ENCODE measurements at places on chromosomes 5 and 9.

GRCh38 chr5:137010226-137010625 lies 488.9 kb downstream of the SPOCK1 start:
- DNase-seq, result no peak

GRCh38 chr9:121529237-121529987 lies 29.8 kb upstream of the GGTA1 start:
- DNase-seq, result no peak

GRCh38 chr9:90974016-90974415 lies 172.4 kb downstream of the SYK start:
- DNase-seq, result no peak

GRCh38 chr5:138978581-138978980 lies 103.4 kb upstream of the LRRTM2 start:
- DNase-seq, result no peak

DNA sequence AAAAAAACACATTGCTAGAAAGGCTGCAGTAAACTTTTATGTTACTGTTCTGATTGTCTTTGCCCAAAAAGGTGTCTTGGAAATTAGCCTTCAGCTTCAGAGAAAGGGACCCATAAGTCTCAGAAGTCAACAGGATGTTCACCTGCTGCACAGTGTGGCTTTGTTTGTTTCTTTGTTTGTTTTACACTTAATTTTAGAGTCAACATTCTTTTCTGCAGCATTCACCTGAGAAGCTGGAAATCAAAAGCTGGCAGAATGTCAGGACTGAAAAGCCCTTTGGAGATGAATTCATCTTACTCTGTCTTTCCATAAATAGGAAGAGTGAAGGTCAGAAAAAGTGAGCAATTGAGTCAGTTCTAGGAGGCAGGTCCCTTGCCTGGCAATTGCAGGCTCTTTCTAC lies 170.0 kb downstream of the PAPPA start:
- DNase-seq, result no peak

DNA sequence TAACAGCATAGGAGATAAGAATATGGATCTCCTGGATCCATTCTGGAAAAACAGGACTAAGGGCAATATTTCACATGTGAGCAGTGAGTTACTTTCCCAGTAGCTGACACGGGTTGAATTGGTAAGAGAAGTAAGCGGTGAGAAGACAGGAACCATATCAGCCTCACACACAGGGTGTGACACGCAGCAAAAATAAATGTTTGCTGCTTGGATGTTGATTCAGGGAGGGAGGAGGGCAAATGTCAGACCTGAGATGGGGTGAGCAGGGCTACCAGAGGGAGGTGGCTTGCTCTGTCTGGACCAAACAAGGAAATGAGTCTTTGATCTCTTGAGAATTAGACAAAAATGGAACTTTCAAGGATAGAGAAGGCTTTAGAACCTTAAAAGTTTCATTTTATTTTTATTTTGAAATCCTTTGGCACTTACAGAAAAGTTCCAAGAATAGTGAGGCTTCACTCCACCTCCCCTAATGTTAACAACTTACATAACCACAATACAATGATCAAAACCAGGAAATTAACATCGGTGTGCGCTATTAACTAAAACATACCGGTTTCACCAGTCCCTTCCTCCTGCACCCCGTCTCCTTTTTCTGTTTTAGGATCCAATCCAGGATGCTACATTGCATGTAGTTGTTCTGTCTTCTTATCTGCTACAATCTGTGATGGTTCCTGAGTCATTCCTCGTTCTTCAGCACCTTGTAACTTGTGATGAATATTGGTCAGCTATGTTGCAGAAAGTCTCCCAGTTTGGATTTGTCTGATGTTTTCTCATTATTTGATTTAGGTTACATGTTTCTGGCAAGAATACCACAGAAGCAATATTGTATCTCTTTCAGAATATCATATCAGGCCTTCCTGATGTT lies 20.5 kb upstream of the ARHGEF28 start:
- no peak for DNase-seq

DNA sequence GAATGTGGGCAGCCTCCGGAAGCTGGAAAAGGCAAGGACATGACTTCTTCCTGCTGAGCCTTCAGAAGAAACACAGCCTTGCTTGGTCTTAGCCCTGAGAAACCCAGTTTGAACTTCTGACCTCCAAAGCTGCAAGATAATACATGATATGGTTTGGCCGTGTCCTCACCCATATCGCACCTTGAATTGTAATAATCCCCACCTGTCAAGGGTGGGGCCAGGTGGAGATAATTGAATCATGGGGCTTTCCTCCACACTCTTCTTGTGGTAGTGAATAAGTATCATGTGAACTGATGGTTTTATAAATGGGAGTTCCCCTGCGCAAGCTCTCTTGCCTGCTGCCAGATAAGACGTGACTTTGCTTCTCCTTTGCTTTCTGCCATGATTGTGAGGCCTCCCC lies 310.9 kb downstream of the PSAT1 start:
- no peak for DNase-seq

DNA sequence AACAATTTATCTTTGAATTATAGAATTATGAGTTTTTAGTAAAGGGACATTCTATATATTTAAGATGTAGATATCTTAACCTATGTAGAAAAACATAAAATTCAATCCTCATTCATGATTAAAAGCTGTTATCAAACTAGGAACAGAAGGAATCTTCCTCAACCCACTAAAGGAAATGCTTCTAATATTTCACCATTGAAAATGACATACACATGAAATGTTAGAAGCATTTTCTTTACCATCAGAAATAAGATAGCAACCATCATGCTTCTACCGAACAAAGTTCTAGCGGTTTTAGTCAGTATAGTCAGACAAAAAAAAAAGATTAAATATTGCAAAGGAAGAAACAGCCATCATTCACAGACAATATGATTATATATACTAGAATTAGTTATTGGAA lies 32.2 kb downstream of the SHOC1 start:
- no peak for DNase-seq

DNA sequence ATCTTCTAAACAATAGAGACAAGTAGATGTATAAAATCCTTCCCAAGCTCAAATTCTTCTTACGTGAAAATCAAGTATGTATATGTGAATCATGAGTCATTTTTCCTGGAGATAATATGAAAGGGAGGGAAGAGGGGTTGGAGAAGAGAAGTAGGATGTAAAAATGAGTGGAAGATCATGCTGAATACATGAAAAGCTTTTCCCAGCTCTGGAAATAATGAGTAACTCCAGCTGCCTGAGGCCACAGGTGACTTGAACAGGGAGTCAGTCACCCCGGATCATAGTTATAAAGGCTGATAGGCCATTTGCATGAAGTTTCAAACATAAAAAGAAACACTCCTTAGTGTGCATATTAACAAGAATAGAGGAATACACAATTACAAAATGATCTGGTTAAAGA lies 486.7 kb downstream of the EFNA5 start:
- no peak for DNase-seq

- no peak for DNase-seq
These were observed 56.0 kb downstream of the HMCN2 start for GRCh38 chr9:130321539-130321938.

DNA sequence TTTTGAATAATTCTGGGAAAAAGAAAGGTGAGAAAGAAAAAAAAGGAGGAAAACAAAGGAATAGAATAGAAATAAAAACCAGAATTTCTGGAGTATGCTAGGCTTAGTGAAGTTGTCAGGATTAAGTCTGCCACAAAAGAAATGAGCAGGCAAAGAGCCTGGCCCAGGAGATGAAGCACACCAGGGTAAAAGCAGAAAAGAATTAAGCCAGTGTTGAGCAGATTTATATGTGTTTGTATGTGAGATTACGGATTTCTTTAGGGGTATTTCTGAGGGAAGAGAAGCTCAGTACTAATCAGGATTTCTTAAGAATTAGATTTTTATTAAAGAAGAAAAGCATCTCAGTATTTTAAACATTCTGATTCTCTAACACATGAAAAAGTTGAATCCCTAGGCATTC lies 74.5 kb downstream of the MRPS27 start:
- DNase-seq, result no peak

GRCh38 chr9:72983056-72983455 lies 30.2 kb upstream of the ALDH1A1 start:
- DNase-seq, result no peak

DNA sequence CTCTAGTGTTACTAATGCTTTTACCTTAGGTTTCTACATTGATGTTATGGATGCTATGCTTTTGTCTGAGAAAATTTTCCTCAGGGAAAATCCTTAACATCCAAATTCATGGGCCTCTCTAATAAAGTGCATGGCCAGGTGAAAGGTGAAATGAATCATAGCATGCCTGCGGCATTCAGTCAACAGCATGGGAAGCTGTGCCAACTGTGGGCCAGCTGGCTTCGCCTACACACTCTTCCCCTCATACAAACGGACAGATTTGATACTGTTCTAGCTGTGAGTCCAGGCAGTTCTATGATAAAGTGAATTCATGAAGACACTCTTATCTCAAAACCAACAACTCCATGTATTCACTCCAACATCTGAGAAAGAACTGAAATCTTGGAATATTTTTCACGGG lies 374.1 kb downstream of the PLK2 start:
- DNase-seq, result no peak

DNA sequence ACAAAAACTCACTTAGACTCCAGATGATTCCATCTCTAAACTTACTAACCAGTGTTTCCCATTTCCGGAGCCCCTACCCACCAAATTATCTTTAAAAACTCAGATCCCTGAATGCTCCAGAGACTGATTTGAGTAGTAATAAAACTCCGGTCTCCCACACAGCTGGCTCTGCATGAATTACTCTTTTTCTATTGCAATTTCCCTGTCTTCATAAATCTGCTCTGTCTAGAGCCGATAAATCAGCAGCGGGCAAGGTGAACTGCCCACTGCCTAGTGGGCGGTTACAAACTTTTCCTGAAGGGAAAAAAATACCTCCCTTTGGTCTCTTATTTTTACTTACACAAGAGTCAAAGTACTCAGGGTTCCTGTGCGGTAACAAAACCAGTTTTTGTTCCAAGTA lies 624.4 kb upstream of the RORB start:
- DNase-seq, result no peak

DNA sequence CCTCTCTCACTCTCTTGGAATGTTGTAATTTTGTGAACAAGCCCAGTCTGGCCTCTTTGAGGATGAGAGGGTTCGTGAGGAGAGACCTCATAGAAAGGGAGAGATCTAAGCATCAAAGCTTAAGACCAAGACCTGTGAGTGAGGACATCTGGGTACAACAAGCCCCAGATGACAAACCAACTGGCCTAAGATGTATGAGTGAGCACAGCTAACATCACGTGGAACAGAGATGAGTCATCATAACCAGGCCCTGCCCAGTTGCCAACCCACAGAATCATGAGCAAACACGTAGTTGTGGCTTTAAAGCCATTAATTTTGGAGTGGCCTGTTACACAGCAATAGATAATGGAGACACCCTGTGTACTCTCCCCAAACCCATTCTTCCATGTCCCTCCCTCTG lies 439.1 kb upstream of the KIF2A start:
- DNase-seq, result no peak

GRCh38 chr9:89448381-89448780 lies 49.5 kb downstream of the SEMA4D start:
- no peak for DNase-seq

DNA sequence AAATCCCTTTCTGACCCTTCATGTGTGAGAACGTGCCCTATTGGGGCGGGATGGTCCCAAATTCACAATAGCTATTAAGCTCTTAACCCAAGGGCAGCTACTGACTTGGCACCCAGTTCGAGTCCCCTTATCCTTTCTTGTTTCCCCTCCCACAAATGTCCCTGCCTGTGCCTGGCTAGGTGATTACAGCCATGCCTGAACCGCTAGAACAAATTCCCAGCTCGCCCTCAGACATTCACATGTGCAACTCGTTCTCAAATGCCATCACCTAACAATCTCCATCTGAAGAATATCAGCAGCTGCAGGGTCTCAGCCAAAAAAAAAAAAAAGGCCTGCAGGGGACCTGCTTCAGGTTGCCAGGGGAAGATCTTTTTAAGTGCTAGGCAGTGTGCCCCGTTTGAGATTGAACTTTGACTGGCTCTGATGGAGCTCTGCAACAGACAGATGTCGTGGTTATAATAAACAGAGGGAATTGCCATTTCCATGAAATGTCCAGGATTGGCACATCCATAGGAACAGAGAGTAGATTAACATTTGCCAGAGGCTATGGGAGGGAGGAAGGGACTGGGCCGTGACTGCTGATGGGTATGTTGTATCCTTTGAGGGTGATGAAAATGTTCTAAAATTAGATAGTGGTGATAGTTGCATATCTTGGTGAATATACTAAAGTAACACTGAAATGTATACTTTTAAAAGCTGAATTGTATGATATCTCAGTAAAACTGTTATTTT lies 347.2 kb upstream of the WWC1 start:
- no peak for DNase-seq

GRCh38 chr5:172142709-172143215 lies 45.3 kb downstream of the STK10 start:
- no peak for DNase-seq

DNA sequence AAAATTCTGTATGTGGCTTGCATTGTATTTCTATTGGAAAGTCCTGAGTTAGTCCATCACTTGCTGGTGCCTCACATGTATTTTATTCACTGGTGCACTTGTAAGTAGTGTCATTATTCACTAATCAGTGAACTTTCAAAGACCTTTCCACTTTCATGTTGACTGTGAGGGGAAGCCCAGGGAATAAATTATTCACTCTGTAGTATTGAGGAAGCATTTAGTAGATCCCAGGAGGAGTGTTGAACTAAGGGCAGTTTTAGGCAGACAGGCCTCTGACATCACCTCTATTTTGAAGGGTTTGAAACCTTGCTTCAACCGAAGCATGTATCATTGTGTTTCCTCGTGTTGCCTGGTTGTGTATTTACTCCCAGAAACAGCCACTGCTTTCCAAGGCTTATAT lies 705.4 kb upstream of the RIOK2 start:
- no peak for DNase-seq

DNA sequence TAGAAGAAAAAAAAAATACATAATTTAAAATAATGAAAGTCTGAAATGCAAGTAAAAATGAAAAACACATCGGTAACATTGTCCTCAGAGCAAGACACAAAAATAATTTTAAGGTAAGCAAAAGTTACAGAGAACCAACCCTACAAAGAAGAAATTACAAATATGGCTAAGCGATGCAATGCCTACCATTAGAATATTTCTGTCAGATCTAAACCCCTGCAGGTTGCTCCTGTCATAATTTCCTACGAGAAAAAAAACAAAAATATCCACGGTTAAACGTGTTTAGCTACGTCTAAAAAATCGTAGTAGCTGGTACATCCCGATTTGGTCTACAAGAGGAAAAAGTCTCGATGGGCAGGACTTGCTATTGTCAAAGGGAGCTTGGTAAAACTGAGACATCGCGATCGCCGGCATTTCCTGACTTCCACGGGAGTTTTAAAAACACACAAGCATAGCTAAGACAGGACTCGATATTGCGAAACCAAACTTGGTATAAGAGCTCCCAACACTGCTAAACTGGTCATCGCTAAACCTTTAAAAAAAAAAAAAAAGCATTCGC lies 1.1 kb upstream of the ANXA2R start:
- DNase-seq, result no peak

- DNase-seq, result no peak
These were observed 104.9 kb downstream of the FEM1C start for GRCh38 chr5:115439639-115440038.

Measured in cortex of kidney (tissue), 1 donor.